ENCODE measurements at places on chromosomes 6 and 20.

DNA sequence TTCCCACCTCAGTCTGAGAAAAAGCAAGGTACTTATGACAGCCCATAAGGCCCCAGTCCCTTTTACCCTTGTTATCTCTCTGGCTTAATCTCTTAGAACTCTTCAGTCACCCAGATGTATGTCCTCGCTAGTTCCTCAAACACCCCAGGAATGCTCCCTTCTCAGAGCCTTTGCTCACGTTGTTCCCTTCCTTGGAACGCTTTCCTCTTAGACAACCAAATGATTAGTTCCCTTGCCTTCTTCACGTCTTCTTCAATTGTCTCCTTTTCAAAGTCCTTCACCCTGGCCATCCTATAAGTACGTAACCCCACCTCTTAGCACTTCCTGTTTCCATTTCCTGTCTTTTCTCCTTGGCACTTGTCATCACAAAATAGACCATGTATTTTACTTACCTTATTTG is 1.1 kb upstream of the APOBEC2 start:
- no peak for DNase-seq

DNA sequence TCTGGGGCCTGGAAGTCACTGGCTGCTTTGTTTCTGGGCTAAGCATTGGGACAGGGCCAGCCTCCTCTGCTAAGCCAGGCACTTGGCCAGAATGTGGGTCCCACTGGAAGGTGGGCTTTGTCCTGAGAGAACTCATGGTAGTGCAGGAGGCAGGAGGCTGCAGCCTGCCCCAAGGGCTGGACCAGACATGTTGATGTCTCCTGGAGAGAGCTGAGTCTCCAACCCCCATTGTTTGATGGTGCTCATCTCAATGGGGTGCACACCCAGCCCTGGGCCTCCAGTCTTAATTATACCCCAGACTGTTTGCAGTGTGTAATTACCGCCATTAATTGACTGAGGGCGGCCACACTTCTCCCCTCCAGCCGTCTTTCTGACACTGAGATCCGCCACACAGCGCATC is 220.5 kb upstream of the PMEPA1 start:
- DNase-seq = no peak

GRCh38 chr20:19885939-19886660 is 128.0 kb downstream of the RIN2 start:
- DNase-seq = no peak

- no peak for DNase-seq
These were observed 527.8 kb upstream of the FLRT3 start for GRCh38 chr20:14865169-14865568.

GRCh38 chr20:33640287-33640686 is 21.8 kb upstream of the C20orf144 start:
- DNase-seq = no peak

- DNase-seq = no peak
These were observed 6.1 kb downstream of the TRIM10 start for GRCh38 chr6:30154709-30155519.

GRCh38 chr6:14386668-14387067 is 269.1 kb downstream of the CD83 start:
- no peak for DNase-seq

- no peak for DNase-seq
These were observed 20.4 kb upstream of the DTNBP1 start for GRCh38 chr6:15682965-15683822.
